ENCODE measurements at places on chromosomes 16 and 17. TPM values are rescaled to one million over a fixed set of nuclear protein-coding genes. Genes with fewer than 3 reads are reported as not detected.

TBC1D3G gene
- not detected for total RNA-seq

ZNF771 gene
- total RNA-seq = 19.7 TPM

KRTAP4-5 gene
- not detected for total RNA-seq

ANKRD40CL gene
- total RNA-seq = not detected

STX1B gene
- 4.1 TPM for total RNA-seq

OGFOD1 gene
- total RNA-seq = 101 TPM

ALOX15B gene
- 0.17 TPM for total RNA-seq

NXN gene
- total RNA-seq = 9.6 TPM

TMEM238L gene
- total RNA-seq = not detected

ORC6 gene
- total RNA-seq = 41.4 TPM

CCL23 gene
- not detected for total RNA-seq

HSPB9 gene
- not detected for total RNA-seq

DNA sequence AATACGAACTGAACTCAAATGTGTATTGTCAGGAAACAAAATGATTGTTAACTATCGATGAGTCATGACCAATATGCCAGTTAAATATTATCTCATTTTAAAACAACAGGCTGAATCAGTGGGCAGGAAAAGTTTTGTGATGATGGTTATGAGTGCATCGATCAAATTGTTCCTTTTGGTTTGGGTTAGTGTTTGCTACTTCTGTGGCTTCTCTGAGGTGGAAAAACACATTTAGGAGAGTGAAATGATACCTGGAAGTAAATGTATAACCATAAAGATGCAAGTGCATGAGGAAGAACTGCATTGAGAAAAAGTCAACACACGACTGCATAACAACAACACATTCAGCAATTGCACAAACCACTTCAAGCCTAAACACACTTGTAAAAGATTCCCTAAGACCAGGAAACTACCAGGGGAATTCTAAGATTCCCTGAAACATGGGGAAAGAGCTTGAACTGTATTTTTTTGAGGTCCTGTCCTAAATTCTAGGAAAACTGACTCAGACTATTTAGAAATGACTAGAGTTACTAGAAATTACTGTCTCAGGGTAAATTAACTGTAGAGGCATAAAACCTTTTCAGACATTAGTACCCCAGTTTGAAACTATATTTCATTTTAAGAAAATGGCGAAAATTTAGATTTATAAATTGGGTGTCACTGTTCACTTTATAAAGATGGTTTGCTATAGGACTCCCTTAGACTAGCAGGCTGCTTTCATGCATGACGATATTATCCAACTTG lies 44.8 kb downstream of the CDYL2 start:
- DNase-seq = no peak

DNA sequence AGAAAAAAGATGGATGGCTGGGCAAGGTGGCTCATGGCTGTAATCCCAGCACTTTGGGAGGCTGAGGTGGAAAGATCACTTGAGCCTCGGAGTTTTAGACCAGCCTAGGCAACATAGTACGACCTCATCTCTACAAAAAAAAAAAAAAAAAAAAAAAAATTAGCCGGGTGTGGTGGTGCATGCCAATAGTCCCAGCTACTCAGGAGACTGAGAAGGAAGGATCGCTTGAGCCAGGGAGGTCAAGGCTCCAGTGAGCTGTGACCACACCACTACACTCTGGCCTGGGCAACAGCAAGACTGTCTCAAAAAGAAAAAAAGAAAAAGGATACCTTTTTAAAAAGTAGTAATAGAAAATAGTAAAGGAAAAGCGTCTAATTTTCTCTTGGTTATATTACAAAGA lies 20.7 kb downstream of the ZNF652 start:
- no peak for DNase-seq

DNA sequence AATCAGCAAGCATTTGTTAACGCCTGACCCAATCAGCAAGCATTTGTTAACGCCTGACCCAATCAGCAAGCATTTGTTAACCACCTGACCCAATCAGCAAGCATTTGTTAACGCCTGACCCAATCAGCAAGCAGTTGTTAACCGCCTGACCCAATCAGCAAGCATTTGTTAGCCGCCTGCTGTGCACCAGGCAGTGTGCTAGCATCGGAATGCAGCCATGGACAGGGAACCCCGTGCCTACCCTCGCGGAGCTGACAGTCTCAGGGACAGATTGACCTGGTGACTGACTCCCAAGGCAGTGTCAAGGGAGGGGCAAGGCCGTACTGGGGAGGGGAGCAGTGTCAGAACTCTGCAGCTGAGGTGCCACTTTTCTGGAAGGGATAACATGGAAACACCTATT lies 66.9 kb downstream of the ABR start:
- no peak for DNase-seq

- peak; percentile 19 for DNase-seq
Measured at GRCh38 chr16:69143116-69143515, 10.7 kb downstream of the UTP4 start.

GRCh38 chr17:42562388-42563142 lies 617 bp downstream of the COASY start:
- DNase-seq = peak; percentile 39

GRCh38 chr16:78372277-78372676 lies 272.8 kb downstream of the WWOX start:
- DNase-seq = no peak

GRCh38 chr16:13638218-13638617 lies 281.7 kb upstream of the ERCC4 start:
- no peak for DNase-seq

DNA sequence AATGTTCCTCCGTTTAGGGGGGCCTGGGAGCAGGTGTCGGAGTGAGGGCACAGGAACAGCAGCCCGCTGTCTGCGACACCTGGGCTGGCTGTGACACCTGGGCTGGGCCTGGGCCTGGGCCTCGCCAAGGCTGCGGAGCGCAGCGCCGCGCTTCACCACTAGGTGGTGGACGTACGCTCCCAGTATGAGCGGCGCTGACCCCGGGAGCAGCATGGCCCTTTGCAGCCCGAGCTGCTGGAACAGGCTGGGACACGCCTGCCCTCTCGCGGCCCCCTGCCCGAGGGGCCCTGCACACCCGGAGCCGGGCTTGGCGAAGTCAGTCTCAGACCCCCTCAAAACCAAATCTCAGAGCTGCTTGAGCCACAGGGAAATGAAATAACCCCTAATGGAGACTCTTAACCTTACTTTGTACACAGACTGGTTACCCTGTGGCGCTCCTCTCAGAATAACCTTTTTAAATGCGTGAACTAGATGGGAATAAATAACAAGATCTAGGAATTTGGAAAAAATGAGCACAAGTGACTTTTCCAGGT lies 38.6 kb upstream of the FA2H start:
- DNase-seq = peak; percentile 56

GRCh38 chr16:23905027-23905426 lies 69.2 kb downstream of the PRKCB start:
- no peak for DNase-seq

DNA sequence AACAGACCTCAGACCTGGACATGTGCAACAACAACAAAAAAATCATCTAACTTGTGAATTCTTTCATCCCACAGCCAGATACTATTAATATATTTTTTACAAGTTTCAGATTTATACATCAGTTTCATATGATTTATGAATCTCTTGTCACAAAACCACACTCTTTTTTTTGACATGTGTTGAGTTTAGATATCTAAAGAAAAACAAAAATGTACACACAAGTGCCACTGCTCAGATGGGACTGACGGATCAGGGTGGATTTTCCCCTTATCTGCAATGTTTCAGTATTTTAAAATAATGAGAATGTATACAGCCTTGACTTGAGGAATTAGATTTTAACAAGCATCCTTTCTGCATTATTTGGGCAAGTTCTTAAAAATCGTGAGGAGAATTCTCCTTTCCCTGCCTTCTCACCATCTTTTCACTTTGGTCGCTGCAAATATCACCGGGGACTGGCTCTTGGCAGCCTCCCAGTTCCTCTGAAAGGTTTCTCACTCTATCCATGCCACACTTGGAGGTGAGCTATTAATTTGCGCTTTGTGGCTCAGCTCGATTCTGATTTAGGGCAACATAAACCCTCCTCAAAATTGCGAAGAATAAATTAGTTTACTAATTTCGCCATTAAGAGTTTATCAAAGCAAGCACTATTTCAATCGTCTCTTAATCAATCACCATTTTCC lies 225.7 kb downstream of the XYLT1 start:
- DNase-seq = no peak

DNA sequence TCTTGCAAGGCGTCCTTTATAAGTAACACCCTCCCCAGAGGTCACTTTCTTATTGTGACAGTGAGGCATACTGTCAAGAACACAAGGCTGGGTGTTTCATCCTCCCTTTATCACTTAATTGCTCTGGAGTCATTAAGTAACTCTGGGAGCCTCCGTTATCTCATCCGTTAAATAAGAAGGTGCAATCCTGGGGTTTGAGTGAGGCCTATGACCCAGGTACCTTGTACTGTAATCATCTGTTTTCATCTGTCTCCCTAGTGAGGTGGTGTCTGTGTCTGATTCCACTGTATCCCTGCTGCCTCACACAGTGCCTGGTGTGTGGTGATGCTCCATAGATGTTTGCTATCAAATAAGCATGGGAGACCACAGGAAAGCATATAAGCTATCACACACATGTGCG lies 17.7 kb downstream of the TNS4 start:
- DNase-seq = no peak

DNA sequence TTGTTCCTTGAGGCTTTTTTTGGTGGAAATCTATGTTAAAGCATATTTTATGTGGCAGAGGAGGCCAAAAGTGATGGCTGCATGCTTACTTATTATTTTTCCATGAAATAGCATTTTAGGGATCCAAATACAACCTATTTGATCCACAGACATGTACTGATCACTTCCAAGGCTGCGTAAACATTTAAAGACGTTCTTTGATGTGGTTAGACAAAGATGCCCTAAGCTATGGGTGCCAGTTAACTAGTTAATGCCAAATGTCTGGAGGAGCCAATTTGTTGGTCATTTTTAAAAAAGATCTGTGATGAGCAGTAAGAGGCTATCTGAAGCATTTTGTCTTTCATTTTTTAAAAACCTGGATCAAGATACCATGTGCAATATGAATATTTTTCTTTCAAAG lies 17.3 kb upstream of the PRKCA start:
- no peak for DNase-seq

- no peak for DNase-seq
Measured at GRCh38 chr17:56798916-56799315, 34.8 kb downstream of the C17orf67 start.

DNA sequence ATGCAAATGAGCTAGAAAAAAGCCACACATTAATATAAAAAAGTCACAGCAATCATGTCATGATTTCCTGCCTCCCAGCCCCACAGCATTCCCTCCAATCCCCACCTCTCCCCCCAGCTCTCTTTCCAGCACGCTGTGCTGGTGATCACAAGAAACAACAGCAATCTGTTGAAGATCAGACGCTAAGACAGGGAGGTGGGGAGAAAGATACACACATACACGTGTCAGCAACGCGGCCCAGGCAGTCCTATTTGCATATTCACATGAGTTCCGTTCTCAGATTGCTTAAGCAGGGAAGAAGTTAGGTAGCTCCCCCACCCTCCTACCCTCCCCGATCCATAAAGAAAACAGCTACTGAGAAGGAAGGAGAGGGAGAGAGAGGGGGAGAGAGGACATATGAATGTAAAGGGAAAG lies 405.5 kb upstream of the PSMD7 start:
- DNase-seq = no peak
